ENCODE measurements at places on chromosomes 12 and 14.

DNA sequence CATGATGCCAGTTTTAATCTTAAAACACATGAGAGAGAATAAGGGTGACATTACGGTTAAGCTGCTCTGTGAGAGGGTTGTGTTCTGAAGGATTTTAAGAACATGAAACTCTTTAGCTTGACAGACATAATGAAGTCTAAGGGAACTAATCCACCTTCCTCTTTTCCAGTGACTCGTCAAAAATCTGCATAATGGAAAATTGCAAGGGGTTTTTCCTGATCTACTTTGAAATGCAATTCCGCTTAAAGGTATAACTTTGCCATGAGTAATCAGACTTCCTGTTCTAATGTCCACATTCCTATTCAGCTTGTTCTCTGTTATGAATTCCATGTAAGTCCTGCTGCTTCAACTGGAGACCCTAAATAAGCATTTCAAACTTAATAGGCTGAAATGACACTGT lies at the start of gene ZNF705A:
TSS of gene ZNF705A (plus strand) at position 171 of the 400 bp plus-strand sequence. CDS start 15,611 bp downstream, outside the sequence.
- peaks cover 14% of the 10 kb centered on the region for H3K4me1 ChIP-seq
- no peaks in the 10 kb centered on the region for H3K27me3 ChIP-seq
- peak within 1 kb of the TSS; percentile 76 for H3K27ac ChIP-seq
- H3K4me3 ChIP-seq = no peak within 1 kb of the TSS
- H3K36me3 ChIP-seq = no peaks in the 10 kb centered on the region
- no peak for DNase-seq

- H3K4me3 ChIP-seq = no peak overlapping the region
- no peaks in the 10 kb centered on the region for H3K27me3 ChIP-seq
Observed at GRCh38 chr12:119151445-119152026, 27.2 kb upstream of the HSPB8 start.

GRCh38 chr12:100453951-100454350 lies 19.7 kb upstream of the NR1H4 start:
- no peak overlapping the region for H3K4me3 ChIP-seq
- no peaks in the 10 kb centered on the region for H3K4me1 ChIP-seq
- H3K27ac ChIP-seq = no peak overlapping the region
- no peaks in the 10 kb centered on the region for H3K27me3 ChIP-seq
- no peak for DNase-seq

GRCh38 chr14:65371784-65372183 lies 40.7 kb upstream of the FUT8 start:
- no peaks in the 10 kb centered on the region for H3K36me3 ChIP-seq
- H3K4me1 ChIP-seq = peaks cover 2% of the 10 kb centered on the region
- H3K27ac ChIP-seq = no peak overlapping the region
- DNase-seq = no peak

- H3K4me3 ChIP-seq = no peak overlapping the region
- no peaks in the 10 kb centered on the region for H3K4me1 ChIP-seq
- DNase-seq = no peak
- H3K36me3 ChIP-seq = no peaks in the 10 kb centered on the region
- H3K27me3 ChIP-seq = no peaks in the 10 kb centered on the region
Observed at GRCh38 chr12:88633312-88633711, 53.0 kb upstream of the KITLG start.

DNA sequence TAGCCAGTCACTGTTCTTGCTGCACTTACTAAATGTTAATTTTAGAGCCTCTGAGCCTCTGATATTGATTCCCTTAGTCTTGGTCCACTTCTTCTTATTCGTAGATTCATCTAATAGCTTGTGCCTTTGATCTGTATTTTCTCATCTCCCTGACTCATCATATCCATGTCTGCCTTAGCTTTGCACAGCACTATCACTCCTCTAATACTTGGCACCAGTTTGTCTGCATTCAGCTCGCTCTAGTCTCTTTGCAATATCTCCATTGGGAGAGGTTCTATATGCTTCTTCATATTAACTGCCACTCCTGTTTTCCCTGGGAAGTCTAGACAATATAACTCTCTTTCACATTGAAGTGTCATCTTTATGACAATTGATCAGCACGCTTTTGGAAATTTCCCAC lies 68.5 kb upstream of the CSRP2 start:
- no peak overlapping the region for H3K27ac ChIP-seq
- no peak for DNase-seq
- no peaks in the 10 kb centered on the region for H3K27me3 ChIP-seq
- no peak overlapping the region for H3K4me3 ChIP-seq

GRCh38 chr14:47539031-47539461 lies 136.4 kb downstream of the MDGA2 start:
- H3K4me1 ChIP-seq = no peaks in the 10 kb centered on the region
- no peak overlapping the region for H3K27ac ChIP-seq
- H3K27me3 ChIP-seq = peaks cover 32% of the 10 kb centered on the region
- DNase-seq = no peak
- no peaks in the 10 kb centered on the region for H3K36me3 ChIP-seq

- no peaks in the 10 kb centered on the region for H3K36me3 ChIP-seq
- H3K27ac ChIP-seq = no peak overlapping the region
- no peak for DNase-seq
- peaks cover 18% of the 10 kb centered on the region for H3K4me1 ChIP-seq
- no peaks in the 10 kb centered on the region for H3K27me3 ChIP-seq
- no peak overlapping the region for H3K4me3 ChIP-seq
Observed at GRCh38 chr12:111401167-111401605, 4.5 kb upstream of the SH2B3 start.

DNA sequence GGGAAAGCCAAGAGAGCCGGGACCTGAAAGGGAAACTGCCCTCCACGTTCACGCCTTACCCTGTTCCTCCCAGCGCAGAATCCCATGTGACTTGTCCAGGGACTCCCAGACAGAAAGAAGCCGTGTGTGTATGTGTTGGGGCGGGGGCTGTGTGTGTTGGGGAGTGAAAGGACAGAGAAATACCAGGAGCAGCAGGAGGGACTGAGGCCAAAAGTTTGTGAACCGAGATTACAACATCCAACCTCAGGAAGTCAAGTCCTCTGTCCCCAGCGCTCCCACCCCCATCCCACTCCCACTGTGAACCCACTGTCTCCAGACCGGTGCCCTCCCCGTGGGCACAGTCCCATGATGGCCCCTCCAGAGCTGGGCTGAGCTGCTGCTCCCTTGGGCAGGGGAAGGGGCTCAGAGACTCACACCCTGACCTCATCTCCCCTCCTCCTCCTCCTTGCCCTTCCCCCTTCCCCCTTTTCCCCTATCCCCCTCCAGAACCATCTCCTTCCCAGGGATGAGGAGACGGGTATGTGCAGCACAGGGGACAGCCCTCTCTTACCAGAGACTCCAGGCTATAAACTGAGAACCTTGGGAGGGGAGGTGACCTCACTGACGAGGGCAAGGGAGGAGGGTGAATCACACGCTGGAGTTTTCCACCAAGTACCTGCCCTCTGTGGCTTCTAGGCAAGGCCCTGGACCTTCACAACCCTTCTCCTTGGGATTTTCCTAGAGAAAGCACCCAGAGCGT lies at the start of gene SLC6A12:
TSS of gene SLC6A12 (minus strand) at position 155 of the 739 bp plus-strand sequence. CDS start 4,171 bp downstream, outside the sequence.
- no peaks in the 10 kb centered on the region for H3K4me1 ChIP-seq
- no peaks in the 10 kb centered on the region for H3K36me3 ChIP-seq
- H3K27ac ChIP-seq = no peak within 1 kb of the TSS
- no peak within 1 kb of the TSS for H3K4me3 ChIP-seq

GRCh38 chr12:99767809-99768208 lies 120.3 kb downstream of the GARIN6 start:
- no peaks in the 10 kb centered on the region for H3K36me3 ChIP-seq
- H3K27me3 ChIP-seq = no peaks in the 10 kb centered on the region
- H3K4me3 ChIP-seq = no peak overlapping the region

DNA sequence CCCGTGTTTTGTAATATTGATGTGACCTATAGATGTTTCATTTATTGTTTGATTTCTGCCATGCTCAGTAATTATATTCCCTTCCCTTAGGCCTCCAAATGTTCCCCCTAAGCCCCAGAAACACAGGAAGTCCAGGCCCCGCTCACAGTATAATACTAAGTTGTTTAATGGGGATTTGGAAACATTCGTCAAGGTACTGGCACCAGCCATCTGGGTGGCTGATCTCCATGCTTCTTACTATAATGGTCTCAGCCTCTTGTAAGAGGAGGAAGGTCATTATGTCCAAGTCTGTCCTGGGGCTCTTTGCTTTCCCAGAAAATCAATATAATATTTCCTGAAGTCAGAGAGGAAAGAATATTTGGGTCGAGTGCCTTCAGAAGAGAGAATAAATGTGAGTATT lies 130.9 kb downstream of the KICS2 start:
- no peaks in the 10 kb centered on the region for H3K27me3 ChIP-seq
- peaks cover 46% of the 10 kb centered on the region for H3K36me3 ChIP-seq

DNA sequence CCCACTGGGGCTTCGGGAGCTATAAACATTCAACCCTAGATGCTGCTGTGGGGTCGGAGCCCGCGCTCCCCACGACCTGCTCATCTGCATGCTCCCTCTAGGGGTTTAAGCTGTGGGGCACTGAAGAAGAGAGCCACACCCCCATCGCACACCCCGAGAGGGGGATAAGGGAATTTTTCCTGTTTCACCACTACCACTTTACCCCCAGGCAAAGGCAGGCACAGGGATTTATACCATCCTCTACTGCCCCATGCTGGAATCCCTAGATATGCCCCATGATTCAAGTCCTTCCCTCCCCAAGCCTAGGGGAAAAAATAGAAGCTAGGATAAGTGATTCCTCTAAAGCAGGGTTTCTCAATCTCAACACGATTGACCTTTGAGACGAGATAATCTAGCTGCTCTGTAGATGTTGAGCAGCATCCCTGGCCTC lies 59.9 kb upstream of the CCDC60 start:
- H3K27ac ChIP-seq = no peak overlapping the region
- no peaks in the 10 kb centered on the region for H3K27me3 ChIP-seq
- no peak for DNase-seq
- H3K36me3 ChIP-seq = no peaks in the 10 kb centered on the region
- no peaks in the 10 kb centered on the region for H3K4me1 ChIP-seq
